ENCODE measurements at places on chromosomes 3 and 15.

- no peak for DNase-seq
Observed at GRCh38 chr15:30033211-30033610, 49.5 kb upstream of the GOLGA8J start.

GRCh38 chr3:121018917-121019321 lies 110.9 kb downstream of the STXBP5L start:
- DNase-seq: no peak

GRCh38 chr3:78812166-78812565 lies 955.6 kb downstream of the ROBO1 start:
- no peak for DNase-seq

DNA sequence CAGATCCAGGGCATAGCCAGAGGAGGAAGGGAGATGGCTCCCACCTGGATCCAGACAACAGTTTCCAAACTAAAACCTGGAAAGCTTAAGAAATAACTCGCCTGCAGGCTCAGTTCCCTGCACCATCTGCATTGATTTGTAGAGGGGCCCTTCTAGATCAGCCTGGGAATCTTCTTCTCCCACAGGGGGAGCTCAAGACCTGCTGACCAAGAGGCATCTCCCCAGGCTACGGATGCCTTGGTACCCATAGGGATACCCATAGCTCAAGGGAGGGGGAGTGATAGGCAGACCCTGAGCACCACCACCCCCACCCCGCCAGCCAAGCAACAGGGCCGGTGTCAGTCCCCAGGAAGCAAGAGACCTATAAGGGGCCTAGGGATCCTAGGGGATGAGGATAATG lies 28.0 kb upstream of the DCLK3 start:
- peak; percentile 37 for DNase-seq

DNA sequence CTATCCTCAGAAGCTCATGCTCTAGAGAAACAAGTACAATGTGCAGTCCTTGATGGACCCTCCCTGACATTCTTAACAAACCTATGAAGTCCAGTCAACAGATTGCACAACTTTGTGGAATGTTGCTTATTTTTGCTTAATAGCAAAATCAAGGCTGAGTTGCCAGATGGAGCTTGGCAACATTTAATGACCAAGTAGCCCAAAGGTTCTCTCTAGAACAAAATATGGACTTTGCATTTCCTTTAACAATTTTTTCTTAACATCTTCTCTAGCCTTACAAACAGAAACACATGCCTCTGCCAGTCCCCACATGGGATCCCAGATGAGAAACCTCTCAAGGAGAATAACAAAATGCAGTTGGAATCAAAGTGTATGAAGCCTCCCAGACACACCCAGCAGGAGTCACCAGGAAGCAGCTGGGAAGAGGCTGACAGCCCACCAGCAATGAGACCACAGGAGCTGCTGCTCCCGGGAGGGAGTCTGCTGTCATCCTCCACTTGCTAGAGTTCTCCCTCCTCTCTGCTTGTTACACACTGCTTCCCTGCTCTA lies 422.5 kb upstream of the CDIN1 start:
- DNase-seq: no peak

GRCh38 chr3:104452697-104453096 lies 914.0 kb upstream of the ALCAM start:
- no peak for DNase-seq

GRCh38 chr15:92711457-92711831 lies 55.9 kb upstream of the FAM174B start:
- no peak for DNase-seq

- no peak for DNase-seq
Observed at GRCh38 chr3:4680871-4681300, 187.7 kb downstream of the ITPR1 start.

DNA sequence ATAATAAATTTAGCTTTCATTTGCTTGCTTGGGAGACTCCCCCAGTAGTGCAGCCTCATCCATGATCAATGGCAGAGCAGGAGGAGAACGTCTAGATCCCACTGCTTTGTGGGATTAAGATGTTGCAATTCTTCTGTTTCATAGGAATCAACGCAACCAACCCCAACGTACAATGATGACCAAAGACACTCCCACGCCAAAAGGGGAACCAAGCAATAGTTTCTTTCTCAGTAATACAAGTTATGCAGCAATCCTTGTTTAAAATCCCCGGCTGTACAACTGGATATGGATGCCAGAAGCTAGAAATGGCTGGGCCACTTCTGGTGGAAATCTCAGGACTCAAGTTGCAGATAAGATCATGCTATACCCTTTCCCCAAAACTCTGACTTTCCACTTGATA lies 411.2 kb downstream of the VPS13C start:
- no peak for DNase-seq

GRCh38 chr3:15800780-15801179 lies 3.0 kb upstream of the ANKRD28 start:
- no peak for DNase-seq

- no peak for DNase-seq
Observed at GRCh38 chr3:185046603-185047002, 106.3 kb downstream of the C3orf70 start.

GRCh38 chr3:118165413-118165812 lies 869.2 kb downstream of the IGSF11 start:
- no peak for DNase-seq

DNA sequence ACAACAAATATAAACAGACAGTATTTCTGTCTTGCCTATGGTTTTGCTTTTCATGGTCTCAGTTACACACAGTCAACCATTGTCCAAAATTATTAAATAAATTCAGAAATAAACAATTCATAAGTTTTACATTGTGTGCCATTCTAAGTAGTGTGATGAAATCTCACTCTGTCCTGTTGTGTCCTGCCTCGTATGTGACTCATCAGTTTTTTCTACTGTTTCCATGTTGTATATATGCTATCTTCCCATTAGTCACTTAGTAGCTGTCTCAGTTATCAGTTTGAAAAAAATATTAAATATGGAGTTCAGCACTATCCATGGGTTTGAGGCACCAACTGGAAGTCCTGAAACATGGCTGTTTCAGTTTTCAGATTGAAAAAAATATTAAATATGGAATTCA lies 282.4 kb upstream of the GRM7 start:
- no peak for DNase-seq

DNA sequence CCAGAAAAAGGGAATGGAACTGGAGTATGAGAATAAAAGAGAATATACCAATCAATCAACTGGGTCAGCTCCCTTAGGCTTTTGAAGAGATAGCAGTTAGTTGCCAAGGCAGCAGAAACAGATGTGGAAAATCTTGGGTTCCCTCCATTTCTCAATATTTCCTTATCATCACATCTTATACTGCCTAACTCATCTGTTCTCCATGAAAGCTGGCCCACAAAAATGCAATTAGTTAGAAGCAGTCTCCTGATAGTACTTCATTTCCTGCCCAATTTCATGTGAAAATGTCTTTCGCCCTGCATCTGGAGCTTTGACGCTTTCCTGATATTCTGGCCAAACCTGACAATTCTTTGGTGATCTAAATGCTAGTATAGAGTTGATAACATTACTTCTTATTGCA lies 30.1 kb upstream of the SPTSSB start:
- DNase-seq: no peak

GRCh38 chr3:57818772-57819171 lies 62.7 kb downstream of the SLMAP start:
- DNase-seq: no peak

- no peak for DNase-seq
Observed at GRCh38 chr15:58314593-58315216, 117.1 kb upstream of the LIPC start.

GRCh38 chr3:190458040-190458439 lies 8.3 kb upstream of the TMEM207 start:
- no peak for DNase-seq

DNA sequence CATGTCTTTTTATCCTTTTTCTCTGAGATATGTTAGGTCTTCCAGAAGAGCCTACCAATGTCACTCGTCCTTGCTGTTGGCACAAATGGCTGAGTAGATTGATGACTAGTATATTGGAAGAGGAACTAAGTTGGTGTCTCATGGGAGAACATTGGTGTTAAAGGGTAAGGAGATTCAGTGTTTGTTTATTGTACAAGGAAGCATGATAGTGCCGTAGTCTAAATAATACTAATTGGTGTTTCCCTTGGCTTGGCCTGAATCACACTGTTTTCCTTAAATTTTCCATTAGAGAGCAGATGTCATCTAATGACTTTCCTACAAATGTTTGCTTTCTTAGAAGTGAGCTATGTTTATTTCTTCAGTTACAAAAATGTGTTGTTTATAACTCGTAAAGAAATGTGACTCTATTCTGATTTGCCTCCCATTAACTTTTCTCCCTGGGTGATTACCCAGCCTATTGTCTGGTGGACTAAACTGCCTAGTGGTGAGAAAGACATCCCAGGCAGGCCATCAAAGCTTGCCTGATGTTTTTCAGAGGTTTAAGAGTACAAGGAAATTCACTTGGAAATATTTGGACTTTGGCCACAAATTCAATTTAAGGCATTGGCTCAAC lies 28.7 kb downstream of the ADAMTSL3 start:
- DNase-seq: no peak

DNA sequence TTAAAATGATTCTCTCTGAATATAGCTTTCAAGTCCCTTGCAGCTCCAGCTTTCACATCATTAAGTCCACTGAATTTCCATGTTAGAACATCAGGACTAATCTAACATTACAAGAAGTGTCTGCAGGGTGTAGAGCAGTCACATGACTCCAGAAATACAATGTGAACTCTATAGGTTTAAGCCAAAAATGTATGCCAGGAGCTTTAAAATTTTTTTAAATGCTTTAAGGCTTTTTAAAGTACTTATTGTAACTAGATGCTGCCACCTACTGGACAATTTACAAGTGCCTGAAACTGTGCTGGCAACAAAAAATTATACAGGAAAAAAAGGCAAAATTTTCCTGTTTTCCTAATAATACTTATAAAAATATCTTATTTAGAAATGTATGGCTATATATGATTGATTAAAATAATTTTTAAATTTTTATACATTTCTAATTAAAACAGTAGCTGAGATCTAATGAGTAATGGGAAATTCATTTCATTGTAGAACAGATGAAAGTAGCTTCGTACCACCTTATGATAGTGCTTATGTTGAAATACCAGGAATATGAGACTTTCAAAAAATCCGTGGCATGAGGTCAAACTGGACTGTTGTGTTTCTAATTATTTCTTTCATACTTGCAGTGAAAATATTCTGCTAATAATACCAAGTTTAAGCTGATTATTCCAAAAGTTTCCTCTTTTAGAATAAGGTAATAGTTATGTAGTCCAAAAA lies 25.7 kb downstream of the FSIP1 start:
- DNase-seq: no peak

DNA sequence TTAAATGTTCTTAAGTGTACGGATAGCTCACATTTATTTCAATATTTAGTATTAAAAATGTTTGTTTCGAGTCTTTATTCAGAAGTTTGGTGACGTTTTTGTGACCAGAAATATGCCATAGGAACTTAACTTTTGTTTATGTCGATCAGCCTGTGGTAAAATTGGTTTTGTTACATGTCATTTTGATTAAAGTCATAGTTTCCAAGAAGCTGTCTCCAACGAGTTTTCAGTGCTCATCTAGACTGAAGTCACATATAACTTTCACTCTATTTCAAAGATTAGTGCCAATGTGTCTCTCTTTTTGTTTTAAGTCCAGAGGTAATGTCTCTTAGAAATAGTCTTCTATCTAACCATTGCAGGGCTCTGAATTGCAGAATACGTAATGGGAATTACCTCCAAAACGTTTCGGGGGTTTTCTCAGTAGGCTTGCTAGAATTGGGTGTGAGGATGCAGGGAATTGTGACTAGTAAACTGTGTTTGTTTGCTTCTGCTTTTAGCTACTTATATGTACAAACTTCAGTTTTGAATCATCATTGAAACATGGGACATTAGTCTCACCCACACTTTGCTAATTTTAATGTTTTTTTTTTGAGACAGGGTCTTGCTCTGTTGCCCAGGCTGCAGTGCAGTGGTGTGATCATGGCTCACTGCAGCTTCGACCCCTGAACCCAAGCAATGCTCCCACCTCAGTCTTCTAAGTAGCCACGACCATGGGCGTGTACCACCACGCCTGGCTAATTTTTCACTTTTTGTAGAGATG lies 3.0 kb downstream of the BUB1B start:
- no peak for DNase-seq

DNA sequence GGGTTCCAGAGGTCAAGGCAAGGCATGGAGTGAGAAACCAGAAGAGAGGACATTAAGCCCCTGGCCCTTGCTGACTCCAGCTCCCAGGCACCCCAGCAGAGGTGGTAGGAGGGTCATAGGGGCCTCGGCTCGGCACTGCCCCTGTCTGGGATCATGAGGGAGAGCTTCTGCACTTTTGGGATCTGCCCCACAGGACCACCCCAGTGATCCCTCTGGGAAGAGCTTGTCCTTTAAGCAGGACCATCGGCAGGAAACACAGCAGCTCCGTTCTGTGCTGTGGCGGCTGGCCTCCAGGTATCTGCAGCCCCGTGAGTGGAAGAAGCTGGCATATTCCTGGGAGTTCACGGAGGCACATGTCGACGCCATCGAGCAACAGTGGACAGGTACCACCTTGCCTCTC lies 35.5 kb downstream of the ANKDD1A start:
- no peak for DNase-seq

GRCh38 chr3:57756528-57757401 lies 656 bp downstream of the SLMAP start:
- DNase-seq: peak; percentile 49

DNA sequence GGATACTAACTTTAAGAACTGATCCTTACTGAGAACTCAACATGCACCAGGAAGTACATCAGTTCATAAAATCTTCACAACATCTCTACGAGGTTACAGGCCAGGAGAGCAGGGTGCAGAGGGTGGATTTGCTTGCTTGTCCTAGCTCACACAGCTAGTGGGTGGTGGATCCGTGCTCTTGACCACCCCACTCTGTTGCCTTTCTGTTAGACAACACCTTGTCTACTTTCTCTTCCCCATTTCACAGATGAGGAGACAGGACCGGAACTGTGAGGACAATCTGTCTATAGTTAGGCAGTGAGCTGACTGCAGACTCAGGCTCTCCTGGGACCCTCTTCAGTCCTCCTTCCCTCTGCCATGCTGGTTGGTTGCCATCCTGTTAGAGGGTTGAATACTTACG lies 221.7 kb upstream of the TLE3 start:
- no peak for DNase-seq

DNA sequence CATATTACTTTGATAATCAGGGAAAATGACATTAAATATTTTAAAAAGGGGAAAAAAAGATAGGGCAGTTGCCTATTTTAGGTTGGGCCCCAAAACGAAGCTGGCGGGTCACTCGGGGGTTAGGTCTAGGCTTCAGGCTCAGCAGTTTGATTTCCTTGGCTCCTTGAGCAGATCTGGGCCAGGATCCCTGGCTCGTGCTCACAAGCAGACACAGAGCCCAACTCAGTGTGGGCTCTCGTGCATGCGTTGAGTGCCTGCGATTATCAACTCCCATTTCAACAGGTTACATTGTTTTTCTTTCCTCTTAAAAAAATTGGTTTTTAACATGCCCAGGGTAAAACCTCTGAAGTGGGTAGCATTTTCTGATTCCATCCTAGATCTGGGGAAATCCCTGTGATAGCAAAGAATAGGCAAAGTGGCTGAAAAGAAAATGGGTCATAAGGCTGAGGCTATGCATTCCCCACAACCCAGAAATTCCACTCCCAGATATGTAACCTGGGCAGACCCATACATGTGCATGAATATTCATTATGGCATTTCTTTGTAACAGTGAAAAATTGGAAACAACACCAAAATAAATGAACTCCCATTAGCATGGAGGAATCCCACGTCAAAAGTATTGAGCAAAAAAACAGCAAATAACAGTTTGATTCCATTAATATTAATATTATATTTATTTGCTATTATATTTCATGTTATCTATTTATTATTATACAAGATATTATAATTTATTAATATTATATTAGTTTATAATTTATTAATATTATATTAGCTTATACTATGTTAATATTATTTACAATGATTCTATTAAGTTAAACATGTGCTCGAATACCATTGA lies 27.8 kb downstream of the FAM43A start:
- DNase-seq: no peak

- DNase-seq: no peak
Observed at GRCh38 chr3:194328053-194328657, 23.0 kb downstream of the CPN2 start.
